ENCODE measurements at places on chromosomes 5 and 9. TPM values are rescaled to one million over a fixed set of nuclear protein-coding genes. Genes with fewer than 3 reads are reported as not detected.

GRCh38 chr5:163439092-163439425, 1.7 kb downstream of the CCNG1 start:
- peaks cover 24% of the 10 kb centered on the region for H3K4me1 ChIP-seq

NME5 gene
- not detected for total RNA-seq

- no peaks in the 10 kb centered on the region for H3K4me1 ChIP-seq
- H3K36me3 ChIP-seq = no peaks in the 10 kb centered on the region
- H3K4me3 ChIP-seq = no peak overlapping the region
- no peak for DNase-seq
- no peaks in the 10 kb centered on the region for H3K27me3 ChIP-seq
Measured at GRCh38 chr9:85089188-85089969, 419.9 kb downstream of the NTRK2 start.

GRCh38 chr5:110909415-110909814, 162.1 kb upstream of the TSLP start:
- H3K4me1 ChIP-seq = no peaks in the 10 kb centered on the region
- no peak overlapping the region for H3K4me3 ChIP-seq
- DNase-seq = no peak
- no peaks in the 10 kb centered on the region for H3K36me3 ChIP-seq
- no peak overlapping the region for H3K27ac ChIP-seq
- H3K27me3 ChIP-seq = no peaks in the 10 kb centered on the region

PGM5 gene
- not detected for total RNA-seq

DNA sequence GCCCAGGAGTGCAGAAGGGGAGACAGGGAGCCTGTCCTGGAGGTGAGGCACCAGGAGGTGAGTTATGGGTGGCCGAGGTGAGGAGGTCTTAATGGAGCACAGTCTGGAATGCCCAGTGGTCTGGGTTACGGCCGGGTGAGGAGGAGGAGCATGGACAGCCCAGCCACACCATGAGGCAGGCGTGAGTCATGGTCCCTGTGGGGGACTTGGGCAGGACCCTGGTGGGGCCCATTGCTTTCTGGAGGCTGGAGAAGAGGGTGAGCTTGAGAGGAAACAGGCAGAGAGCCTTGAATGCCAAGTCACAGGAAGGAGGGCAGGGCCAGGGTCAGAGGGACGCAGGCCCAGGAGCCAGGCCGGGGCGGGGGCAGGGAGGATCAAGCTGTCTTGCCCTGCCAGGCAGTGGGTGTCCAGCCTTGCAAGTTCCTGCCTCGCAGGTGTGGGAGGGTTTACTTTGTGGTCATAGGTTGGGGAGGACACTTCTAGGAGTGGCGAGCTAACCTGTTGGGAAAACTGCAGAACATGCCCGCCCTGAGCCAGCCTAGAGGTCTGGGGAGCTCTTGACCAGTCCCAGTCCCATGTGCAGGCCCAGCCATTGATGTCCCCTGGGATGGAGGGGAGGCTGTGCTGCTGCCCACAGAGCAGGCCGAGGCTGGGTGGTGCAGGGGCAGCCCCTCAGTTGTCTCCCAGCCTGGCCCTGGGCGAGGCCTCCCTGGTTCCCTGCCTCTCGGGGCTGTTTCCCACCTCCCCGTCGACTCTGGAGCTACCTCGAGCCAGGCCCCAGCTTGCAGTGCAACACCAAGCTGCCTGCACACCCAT, 2.8 kb downstream of the CACNA1B start:
- DNase-seq = no peak
- H3K27ac ChIP-seq = no peak overlapping the region
- H3K4me1 ChIP-seq = no peaks in the 10 kb centered on the region

DNA sequence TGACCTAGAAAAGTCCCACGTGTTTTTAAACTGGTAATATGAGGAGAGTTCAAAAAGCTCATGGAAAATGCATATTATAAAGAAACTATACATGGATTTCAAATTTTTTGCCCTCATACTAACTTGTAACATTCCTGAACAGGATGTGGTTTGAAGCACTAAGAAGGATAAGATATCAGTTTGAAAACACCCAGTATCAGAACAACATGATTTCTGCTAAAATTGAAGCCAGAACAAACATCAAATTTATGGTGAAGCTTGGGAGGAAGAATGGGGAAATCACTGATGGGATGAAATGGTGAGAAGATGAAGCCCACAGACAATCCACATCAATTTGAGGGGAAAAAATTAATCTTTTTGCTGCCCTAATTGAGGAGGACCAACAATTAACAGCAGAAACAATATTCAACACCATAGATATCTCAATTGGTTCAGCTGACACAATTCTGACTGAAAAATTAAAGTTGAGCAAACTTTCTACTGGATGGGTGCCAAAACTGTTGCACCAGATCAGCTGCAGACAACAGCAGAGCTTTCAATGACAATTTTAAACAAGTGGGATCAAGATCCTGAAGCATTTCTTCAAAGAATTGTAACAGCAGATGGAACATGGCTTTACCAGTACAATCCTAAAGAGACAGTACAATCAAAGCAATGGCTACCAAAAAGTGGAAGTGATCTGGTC, 113.2 kb upstream of the SNX2 start:
- H3K4me3 ChIP-seq = no peak overlapping the region
- H3K4me1 ChIP-seq = no peaks in the 10 kb centered on the region
- H3K27me3 ChIP-seq = no peaks in the 10 kb centered on the region
- H3K27ac ChIP-seq = no peak overlapping the region
- DNase-seq = no peak

GPX8 gene
- total RNA-seq = not detected

DNA sequence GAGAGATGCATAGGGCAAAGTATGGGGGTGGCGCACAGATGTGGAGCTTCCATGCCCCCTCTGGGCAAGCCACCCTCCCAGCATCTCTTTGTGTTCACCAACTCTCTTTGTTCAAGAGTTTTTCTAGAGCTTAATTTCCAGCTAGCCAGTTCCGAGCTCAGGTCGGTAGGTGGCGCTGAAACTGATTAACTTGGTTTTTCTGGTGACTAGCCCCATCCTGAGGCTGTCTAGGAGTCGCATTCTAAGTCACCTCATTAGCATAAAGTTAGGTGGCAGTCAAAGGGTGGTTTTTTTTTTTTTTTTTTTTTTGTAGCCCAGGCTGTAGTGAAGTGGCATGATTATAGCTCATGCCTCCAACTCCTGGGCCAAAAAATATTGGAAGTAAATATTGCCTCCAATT, 476.4 kb downstream of the KDM4C start:
- H3K27me3 ChIP-seq = no peaks in the 10 kb centered on the region
- no peak overlapping the region for H3K27ac ChIP-seq
- H3K4me1 ChIP-seq = no peaks in the 10 kb centered on the region
- H3K4me3 ChIP-seq = no peak overlapping the region

GRCh38 chr5:116402235-116402634, 172.4 kb downstream of the SEMA6A start:
- no peak for DNase-seq
- peaks cover 6% of the 10 kb centered on the region for H3K36me3 ChIP-seq
- no peak overlapping the region for H3K4me3 ChIP-seq
- no peaks in the 10 kb centered on the region for H3K4me1 ChIP-seq

HAPLN1 gene
- total RNA-seq = not detected

GRCh38 chr5:172837640-172838039, 3.6 kb downstream of the ERGIC1 start:
- H3K4me1 ChIP-seq = peaks cover 23% of the 10 kb centered on the region
- H3K27me3 ChIP-seq = no peaks in the 10 kb centered on the region
- H3K27ac ChIP-seq = peak overlapping the region; percentile 87
- H3K4me3 ChIP-seq = peak overlapping the region; percentile 35
- H3K36me3 ChIP-seq = no peaks in the 10 kb centered on the region

SLC6A18 gene
- total RNA-seq = not detected

DNA sequence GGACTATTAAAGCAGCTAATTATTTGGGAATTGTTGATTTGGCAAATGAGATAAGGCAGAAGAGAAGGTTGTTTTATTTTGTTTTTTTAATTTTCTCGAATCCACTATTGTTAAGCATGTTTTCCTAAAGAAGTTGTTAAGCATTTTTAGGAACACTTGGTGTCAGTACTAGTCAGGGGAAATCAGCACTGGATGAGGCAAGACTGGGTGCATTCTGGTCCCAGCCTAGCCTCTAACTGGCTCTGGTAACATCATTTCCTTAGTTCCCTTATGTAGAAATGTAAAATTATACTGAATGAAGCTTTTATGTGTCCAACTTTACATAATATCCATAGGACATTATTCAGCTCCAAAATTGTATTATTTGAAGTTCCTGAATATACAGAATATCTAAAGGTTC, 196.1 kb downstream of the PCSK5 start:
- no peaks in the 10 kb centered on the region for H3K27me3 ChIP-seq
- DNase-seq = no peak
- H3K27ac ChIP-seq = no peak overlapping the region
- no peaks in the 10 kb centered on the region for H3K4me1 ChIP-seq
- no peak overlapping the region for H3K4me3 ChIP-seq

DNA sequence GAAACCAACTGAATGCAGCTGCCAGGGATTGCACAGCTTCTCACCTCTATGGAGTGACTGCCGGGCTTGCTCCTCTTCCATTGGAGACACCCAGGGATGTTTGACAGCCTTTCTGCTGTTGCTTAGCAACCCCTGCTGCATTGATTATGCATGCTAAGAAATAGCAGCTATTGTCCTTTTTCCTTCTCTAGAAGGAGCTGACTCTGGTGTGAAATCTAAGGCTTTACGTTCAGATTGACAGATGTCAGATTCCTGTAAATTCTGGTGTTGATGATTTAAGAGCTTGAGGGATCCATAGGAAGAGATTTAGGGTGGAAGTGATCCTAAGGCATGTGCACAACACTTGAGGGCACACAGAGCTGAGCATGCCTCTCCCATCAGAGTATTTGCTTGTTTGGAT, 267.7 kb downstream of the NTRK2 start:
- no peaks in the 10 kb centered on the region for H3K27me3 ChIP-seq
- no peak for DNase-seq
- no peaks in the 10 kb centered on the region for H3K36me3 ChIP-seq
- no peak overlapping the region for H3K27ac ChIP-seq
- no peak overlapping the region for H3K4me3 ChIP-seq

NMUR2 gene
- not detected for total RNA-seq

DNA sequence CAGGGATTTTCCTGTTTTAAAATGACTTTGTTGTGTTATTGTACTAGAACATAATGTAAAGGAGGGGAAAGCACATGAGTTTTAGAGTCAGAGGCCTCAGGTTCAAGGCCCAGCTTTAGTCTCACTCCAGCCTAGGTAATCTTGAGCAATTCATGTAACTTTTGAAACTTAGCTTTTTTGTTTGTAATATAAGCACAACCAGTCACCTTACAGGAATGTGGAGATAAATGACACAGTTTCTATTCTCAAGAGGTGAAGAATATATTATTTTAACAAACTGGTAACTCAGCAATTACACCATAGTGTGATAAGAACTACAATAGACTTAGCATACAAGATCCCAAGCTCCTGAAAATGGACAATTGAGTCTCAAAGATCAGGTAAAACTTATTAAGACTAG, 51.2 kb downstream of the ADAMTS19 start:
- no peak overlapping the region for H3K4me3 ChIP-seq
- no peaks in the 10 kb centered on the region for H3K4me1 ChIP-seq
- H3K27me3 ChIP-seq = no peaks in the 10 kb centered on the region

- H3K4me1 ChIP-seq = no peaks in the 10 kb centered on the region
- H3K4me3 ChIP-seq = no peak overlapping the region
- no peaks in the 10 kb centered on the region for H3K36me3 ChIP-seq
Measured at GRCh38 chr9:36288070-36288469, 29.8 kb upstream of the GNE start.

DNA sequence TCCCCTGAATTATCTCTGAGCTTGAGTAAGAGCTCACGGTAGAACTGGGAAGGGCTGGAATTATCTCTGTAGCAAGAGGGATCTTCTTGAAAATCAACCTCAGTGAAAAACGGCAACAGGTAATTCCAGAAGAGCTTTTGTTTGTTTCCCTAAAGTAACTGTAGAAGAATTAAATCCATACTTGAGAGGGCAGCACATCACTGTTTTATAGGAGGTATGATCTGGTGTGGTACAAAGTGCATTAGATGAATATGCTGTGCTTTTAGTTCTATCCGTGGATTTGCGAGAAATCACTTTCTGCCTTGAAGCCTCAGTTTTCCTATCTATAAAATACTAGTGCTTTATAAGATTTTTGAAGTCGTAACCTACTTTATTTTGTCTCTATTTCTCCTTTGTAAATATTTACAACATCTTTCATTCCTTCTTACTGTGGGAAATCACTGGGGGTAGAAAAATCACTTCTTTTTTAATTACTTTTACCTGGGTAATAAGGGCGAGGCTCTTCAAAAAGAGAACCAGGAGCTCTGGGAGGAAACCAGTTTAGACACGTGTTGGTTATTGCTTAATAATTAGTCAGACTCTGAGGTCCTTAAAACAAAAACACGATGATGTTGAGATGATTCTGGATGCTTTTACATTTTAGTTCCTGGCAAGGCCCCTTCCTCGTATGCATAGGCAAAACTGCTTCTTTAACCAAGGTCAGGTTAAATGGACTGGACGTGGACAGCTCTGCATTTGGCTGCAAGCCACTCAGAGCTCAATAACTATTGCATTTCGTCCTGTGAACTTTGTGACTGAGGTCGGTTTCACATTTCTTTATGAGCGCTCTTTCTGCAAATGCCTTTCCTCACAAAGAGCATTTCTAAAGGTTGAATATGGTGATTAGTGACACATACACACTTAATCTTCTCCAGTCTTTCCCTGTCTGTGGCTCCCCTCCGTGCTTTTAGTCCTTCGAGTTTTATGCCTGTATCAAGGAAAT, 376.1 kb downstream of the BRINP1 start:
- no peaks in the 10 kb centered on the region for H3K36me3 ChIP-seq
- no peak overlapping the region for H3K27ac ChIP-seq
- no peaks in the 10 kb centered on the region for H3K27me3 ChIP-seq
- H3K4me1 ChIP-seq = no peaks in the 10 kb centered on the region
- no peak overlapping the region for H3K4me3 ChIP-seq
- no peak for DNase-seq

DNA sequence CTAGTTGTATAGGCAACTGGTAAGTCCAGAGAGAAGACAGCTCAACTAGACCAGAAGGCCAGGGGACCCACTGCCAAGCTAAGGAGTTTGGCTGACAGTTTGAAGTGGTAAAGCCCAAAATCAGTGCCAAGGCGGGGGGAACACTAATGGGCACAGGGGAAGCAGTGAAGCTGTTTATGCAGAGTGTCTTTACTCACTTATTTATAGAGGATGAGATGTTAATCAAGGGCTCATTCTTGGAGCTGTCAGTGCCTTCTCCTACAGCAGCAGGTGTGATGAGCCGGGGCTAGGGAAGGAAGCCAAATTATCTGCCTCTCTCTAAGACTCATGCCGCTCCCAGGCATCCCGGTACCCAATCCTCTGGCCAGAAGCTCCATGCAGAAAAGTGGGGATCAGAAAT, 75.2 kb upstream of the GALNT10 start:
- no peak overlapping the region for H3K4me3 ChIP-seq
- no peaks in the 10 kb centered on the region for H3K27me3 ChIP-seq
- H3K36me3 ChIP-seq = no peaks in the 10 kb centered on the region
- H3K4me1 ChIP-seq = no peaks in the 10 kb centered on the region

DNA sequence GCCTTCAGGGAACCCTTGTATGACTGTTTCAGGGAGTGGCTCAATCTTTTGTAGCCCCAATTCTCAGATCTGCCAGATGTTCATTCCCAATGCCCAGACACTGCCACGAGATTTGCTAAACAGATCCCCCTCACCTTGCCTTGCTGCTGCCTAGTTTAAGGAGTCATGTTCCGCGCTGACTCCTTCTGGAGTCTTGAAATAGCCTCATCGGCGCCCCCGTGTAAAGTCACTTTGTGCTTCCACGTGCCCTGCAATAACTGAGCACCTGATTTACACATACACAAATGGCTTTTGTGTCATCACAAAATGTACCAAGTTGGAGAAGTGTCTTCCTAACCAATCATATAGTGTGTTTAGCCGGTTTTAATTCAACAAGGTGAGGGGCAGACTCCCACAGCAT, 62.3 kb downstream of the PRRT1B start:
- no peak overlapping the region for H3K4me3 ChIP-seq
- H3K4me1 ChIP-seq = no peaks in the 10 kb centered on the region
- H3K36me3 ChIP-seq = no peaks in the 10 kb centered on the region
- DNase-seq = no peak
- no peaks in the 10 kb centered on the region for H3K27me3 ChIP-seq

TAF1L gene
- 0.05 TPM for total RNA-seq

Data from naive thymus-derived CD4-positive, alpha-beta T cell (primary cell).